ENCODE measurements at places on chromosomes 1 and 21. TPM values are rescaled to one million over a fixed set of nuclear protein-coding genes. Genes with fewer than 3 reads are reported as not detected.

DNA sequence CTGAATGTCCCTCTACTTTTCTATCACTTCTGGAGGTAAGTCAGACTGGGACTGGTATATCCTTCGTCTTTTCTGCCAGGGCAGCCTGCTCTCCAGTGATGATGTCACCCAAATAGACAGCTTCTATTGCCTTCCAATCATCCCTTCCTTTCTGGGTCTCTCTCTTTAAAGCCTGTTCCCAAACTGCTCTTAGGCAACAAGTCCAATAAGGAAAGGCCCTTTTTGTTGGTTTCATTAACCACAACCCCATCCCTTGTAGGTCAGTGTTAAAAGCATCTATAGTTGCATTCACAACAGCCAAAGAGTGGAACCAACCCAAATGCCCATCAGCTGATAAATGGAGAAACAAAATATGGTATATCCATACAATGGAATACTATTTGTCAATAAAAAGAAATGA lies 114.4 kb downstream of the CNIH3 start:
- no peak for DNase-seq

GRCh38 chr1:178030467-178030866 lies 60.6 kb upstream of the SEC16B start:
- DNase-seq: no peak

DNA sequence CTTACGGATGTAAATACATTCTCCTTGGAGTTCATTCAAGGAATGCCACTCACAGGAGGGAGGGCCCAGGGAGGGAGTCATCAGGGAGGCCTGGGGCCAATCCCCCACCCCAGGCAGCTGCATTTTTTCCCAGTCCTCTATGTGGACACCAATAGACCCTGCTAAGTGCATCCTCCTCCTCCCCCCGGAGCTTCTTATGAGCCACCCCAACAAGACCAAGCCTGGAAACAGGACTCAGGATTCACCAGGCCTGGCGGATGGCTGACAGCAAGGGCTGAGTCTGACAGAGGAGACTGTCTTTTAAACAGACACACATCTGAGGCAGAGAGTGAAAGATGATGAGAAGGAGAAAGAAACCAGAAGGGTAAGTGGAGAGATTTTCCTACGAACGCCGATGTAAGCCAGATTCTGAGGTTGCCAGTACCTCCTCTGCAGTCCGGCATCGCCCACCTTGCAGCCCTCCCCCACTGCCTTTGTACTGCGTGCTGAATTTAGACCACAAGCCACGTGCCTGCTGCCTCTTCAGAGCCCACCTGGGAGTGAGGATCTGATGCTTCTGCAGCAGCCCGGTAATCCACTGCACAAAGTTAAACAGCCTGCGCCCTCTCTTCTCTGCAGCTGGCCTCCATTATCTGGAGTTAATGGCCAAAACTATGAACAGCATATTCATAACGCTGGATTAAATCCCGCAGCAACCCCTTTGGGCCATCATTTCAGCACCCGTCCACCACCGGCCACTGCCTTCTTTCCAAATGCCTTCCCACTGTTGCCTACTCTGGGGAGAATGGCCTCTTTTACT lies 17.6 kb upstream of the SFPQ start:
- no peak for DNase-seq

GRCh38 chr1:7229696-7230631 lies 444.7 kb downstream of the CAMTA1 start:
- no peak for DNase-seq

- DNase-seq: no peak
These were observed 47.3 kb downstream of the LYPLAL1 start for GRCh38 chr1:219220945-219221344.

The PKLR gene
- not detected for total RNA-seq

The TSSK3 gene
- total RNA-seq: 0.20 TPM

The TFF2 gene
- total RNA-seq: not detected

The TMEM61 gene
- not detected for total RNA-seq

The SELP gene
- total RNA-seq: 1.8 TPM

The ATP6V1G3 gene
- total RNA-seq: not detected

The NCAM2 gene
- 0.40 TPM for total RNA-seq

Data from pulmonary artery endothelial cell (primary cell).